ENCODE measurements at places on chromosomes 1 and 21.
A peak's percentile ranks its signal among the peaks of the same experiment; 100 is the strongest.

GRCh38 chr1:198699167-198700015, 60.6 kb downstream of the PTPRC start:
- DNase-seq = peak; percentile 70

- no peak for DNase-seq
Measured at GRCh38 chr1:4638345-4638729, 16.1 kb upstream of the AJAP1 start.

DNA sequence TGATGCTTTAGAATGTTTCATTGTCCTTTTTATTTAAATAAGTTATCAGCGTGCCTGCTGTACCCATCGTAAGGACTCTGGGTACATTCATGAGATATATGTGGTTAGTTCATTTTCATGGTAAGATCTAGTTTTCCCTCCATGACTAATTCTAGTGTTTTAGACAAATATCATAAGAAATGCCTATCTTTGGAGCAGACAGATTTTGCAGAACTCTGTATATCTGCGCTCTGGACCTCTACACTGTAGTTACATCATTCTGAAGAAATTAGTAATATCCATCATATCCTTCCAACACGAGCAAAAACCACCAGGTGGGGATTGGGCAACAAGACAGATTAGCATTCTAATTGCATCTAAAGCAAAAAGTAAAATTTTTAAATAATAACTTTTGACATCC, 499.2 kb downstream of the SETD4 start:
- no peak for DNase-seq

- DNase-seq = no peak
Measured at GRCh38 chr21:15809818-15810217, 80.0 kb downstream of the USP25 start.

DNA sequence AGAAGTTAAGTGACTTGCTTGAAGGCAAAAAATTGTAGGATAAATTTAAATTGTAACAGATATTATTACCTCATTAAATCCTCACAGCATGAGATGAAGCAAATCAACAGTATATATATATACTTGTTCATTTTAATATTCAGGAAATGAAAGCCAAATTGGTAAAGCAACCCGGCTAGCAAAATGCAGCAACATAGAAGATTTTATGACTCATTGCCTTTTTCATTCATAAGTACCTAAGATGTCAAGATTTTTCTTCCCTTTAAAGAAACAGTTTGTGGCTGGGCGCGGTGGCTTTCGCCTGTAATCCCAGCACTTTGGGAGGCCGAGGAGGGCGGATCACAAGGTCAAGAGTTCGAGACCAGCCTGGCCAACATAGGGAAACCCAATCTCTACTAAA, 190.5 kb upstream of the NRIP1 start:
- no peak for DNase-seq

DNA sequence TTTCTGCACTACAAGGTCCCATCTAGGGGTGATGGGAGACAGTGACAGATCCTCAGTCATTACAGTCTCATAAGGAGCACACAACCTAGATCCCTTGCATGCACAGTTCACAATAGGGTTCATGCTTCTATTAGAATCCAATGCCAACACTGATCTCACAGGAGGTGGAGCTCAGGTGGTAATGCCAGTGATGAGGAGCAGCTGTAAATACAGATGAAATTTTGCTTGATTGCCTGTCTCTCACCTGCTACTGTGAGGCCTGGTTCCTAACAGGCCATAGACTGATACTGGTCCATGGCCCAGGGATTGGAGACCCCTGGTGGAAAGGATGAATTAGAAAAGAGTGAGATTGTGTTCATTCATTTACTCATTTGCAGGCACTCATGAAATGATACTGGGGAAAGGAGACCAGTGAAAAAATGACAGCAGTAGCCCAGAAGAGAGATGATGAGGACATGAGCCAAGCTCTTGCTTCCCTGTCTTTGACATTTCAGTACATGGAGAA, 251.6 kb upstream of the DUSP10 start:
- DNase-seq = no peak

GRCh38 chr1:200438911-200439310, 29.1 kb upstream of the ZNF281 start:
- no peak for DNase-seq

DNA sequence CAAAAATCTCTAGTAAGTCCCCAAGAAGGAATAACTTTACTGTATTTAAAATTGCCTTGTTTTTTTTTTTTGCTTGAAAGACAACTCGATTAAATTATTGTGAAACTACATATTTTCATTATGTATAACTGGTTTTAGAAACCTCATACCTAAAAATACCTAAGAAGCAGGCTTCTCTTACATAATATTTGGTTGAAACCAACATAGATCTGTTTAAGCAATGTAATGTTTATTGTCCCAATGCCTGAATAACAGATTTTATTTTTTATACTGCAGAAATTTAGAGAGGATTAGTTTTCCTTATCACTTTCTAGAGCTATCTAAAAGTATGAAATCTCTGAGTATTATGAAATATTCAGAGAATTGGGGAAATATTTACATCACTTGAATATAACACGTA, 78.5 kb upstream of the CHRM3 start:
- no peak for DNase-seq

- no peak for DNase-seq
Measured at GRCh38 chr1:230054092-230054749, 12.8 kb upstream of the GALNT2 start.

DNA sequence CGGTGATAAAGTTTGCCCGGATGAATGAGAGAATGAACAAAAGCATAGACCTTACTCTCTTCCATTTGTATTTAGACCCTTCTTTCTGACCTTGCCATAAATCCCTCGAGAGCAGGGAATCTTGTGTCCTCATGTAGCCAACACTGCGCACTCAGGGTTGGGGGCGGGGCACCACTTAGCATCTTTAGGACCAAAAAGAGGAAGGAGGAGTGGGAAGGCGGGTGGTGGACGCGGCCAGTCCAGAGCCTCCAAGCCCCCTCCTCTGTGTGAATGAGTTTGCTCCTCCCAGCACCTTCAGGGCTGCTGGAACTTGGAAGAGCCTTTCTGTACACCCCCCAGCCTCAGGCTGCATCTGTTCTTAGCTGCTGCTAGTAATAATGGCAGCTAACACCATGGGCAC, 141.9 kb upstream of the TMEM51 start:
- DNase-seq = peak; percentile 40

DNA sequence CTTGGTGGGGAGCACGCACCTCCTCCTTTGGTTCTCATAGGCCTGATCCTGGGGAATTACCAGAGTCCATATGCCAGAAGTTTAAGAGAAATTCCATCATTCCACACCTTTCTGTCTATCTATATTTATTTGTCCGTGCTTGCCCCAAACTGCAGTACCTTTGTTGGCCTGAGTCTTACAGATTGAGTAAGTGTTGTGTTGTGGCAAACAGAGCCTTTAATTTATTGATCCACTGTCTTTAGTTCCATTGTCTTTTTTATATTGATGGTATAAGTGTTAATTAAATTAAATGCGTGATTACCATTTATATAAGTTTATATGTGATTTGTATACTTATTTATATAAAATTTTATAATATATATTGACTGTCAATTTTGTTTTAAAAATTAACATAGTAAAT, 4.9 kb downstream of the SH3BGR start:
- DNase-seq = peak; percentile 22

DNA sequence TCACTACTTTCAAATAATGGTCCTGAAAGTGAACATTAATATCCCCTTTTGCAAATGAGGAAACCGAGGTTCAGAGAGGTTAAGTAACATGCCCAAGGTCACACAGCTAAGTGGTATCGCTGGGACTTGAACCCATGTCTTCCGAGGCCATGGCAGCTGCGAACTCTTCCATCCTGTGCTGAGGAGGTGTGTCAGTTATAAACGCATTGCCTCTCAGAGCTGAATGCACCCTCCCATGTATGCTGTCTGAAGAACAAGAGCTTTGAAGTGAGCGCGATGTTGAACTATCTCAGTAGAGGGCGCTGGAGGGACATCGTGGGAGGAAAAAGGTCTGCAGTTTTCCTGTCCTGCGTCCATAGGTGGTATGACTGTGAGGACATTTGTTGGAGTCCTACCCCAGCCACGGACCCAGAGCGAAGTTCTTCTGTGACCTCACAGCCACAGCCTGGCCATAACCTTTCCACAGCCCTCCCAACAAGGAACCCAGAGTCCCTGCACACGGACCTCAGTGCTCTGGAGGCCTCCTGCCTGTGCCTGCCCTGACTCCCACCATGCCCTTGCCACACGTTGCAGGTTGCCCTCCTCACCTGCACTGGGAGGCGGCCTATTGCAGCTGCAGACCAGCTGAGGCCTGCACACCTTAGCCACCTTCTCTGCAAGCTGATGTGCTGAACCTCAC, 7.5 kb downstream of the MYOC start:
- DNase-seq = peak; percentile 89

DNA sequence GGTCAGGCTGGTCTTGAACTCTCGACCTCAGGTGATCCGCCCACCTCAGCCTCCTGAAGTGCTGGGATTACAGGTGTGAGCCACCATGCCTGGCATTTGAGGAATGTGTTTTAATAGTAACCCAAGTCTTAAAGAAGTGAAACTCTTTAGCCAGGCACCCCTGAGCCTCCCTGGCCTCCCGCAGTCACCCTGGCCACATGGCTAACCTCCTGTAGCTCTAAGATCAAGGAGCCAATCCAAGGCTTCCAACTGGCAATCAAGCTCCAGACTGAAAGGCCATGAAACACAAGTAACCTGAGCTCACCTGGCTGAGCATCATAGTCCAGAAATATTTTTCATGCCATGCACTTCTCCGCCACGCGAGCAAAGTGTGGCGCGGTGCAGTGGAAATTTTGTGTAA, 84.3 kb downstream of the LTN1 start:
- DNase-seq = no peak

DNA sequence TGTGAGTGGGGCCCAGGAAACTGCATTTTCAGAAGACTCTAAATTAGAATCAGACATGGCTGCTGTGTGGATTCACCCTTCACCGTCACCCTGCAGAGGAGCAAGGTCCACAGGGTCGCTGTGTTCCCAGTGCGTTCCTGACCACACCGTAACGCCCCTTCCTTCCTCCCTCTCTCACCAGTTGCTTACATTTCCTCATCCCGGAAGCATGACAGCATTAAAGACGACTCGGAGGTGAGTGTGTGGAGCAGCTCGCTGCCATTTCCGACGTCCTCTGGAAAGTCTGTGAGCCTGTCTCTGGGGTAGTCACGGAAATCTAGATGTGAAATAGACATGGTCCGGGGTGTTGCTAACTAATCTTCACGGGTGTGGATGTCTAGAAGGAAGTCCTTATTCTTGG, 45.9 kb downstream of the FAAP20 start:
- no peak for DNase-seq

- DNase-seq = no peak
Measured at GRCh38 chr1:211092955-211093354, 41.0 kb downstream of the KCNH1 start.

DNA sequence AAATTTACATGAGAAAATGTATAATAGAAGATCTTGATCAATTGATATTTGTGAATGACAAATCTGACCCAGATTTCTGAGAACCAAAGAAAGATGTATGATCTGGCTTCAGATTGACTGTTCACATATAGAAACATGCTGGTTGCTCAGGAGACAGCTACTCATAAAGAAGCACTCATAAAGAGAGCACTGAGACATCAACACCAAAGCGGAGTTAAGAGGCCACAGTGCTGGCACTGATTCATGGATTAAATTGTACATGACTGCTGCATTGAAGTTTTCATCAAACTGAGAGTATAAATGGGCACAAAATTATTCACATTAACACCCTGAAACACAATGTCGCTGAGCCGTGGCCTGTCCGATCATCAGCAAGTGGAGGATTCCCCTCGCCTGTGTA, 46.2 kb downstream of the SH3GLB1 start:
- no peak for DNase-seq

DNA sequence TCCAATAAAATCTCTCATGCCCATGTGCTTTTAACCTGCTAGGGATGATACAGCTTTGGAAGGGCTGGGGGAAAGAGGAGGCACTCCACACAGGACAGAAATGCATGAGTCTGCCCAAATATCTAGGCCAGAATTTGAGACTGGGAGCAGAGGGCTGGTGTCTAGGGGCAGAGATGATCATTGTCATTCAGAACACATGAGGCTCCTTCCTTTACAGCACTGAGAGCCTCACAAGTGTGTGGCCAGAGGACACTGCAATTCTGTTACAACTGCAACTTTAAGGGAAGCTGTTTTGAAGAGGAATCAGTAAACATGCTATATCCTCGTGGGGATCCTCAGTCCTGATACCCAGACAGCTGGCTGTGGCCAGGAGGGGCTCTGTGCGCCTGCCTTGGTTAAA, 541.3 kb downstream of the OMA1 start:
- no peak for DNase-seq

- no peak for DNase-seq
Measured at GRCh38 chr1:159935719-159936272, 9.6 kb downstream of the IGSF9 start.

DNA sequence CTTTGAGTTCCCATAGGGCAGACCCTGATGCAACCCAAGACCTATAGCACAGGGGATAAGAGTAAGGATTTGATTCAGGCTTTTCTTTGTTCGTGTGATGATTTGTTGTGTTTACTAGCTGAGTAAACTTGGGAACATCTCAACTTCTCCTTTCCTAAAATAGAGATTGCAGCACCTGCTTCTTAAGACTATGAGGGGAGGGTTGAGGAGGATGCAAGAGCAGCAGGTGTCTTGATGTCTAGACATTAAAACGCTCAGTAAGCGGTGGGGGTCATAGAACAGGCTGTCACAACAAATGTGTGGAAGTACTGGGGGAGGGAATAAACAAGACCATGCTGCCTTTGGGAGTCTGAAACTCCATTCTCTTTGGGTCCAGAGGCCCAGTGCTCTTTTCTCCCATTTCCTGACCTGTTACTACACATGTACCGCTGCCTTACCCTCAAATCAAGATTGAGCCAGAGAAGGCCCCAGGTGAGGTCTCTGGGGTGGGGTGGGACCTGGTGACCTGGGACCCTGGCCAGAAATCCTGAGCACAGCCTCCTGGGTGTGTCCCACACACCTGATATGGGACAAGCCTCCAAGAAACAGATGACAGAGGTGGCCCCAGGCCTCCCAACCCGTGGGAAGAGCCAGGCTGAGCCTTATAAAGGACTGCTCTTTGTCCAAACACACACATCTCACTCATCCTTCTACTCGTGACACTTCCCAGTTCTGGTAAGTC, at the start of gene S100A7A:
S100A7A (plus strand) TSS at position 671 of the 721 bp plus-strand sequence. CDS start 1,563 bp downstream, outside the sequence.
- DNase-seq = no peak

- DNase-seq = no peak
Measured at GRCh38 chr1:173134800-173135199, 72.3 kb downstream of the TNFSF4 start.

Measured in neural progenitor cell (in vitro differentiated cells).